ENCODE measurements at places on chromosomes 7 and 10.

DNA sequence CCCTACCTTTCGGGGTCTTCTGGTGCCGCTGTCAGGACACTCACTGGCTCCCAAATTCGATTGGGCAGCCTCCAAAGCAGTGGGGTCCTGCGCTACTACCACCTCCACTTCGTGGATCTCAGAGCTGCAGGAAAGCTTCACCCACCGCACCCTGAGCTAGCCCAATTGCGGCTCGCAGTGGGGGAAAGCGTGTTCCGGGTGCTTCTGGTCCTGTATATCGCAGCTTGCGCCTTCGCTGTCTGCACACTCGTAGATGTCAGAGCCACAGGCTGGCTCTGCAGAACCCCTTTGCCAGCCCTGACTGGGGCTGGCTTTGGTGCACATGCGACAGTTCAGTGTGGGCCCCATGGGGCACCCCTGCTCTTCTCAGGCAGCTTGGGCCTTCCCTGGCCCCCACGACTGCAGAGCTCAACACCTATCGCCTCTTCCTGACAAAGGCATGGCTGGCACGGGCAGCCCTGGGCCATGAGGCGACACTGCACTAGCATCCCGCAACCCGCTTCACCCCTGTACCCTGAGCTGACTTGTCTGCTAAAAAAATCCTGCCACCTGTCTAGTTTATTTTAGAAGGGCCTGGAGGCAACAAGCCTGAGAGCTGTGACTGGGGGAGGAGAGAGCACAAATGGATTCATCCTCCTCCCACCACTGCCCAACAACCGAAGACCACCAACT is 78.7 kb upstream of the ABI1 start:
- no peak for DNase-seq

GRCh38 chr7:28922624-28923331 is 35.4 kb downstream of the TRIL start:
- DNase-seq, result peak; percentile 54

DNA sequence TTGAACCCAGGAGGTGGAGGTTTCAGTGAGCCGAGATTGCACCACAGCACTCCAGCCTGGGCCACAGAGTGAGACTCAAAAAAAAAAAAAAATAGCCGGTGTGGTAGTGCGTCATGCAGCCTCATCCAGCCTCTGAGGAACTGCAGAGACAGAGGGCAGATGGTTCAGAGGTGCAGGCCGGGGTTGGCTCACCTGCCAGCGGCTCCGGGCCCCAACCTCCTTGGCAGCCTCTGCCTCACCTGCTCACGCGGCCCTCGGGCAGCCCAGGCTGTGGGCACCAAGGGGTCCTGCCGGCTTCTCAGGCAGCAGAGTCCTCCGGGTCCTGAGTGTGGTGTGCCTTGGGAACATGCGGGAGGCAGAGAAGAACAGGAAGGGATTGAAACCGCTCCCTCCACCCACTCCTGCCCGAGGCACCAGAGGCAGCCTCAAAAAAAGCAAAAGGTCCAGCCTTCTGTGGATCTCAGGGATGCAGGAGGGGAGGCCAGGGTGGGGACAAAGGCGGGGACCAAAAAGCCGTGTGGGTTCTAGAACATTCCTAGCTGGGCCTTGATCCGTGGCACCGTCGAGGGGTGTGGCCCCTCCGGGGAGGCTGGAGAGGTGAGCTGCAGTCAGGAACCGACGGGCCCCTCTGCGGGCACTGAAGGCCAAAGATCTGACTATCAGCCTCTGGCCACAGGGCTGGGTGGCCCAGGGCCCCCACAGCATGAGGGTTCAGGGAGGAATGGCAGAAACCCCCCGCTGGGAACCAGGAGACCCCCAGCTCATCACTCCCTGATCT is 55.4 kb upstream of the DNAJB6 start:
- no peak for DNase-seq

- no peak for DNase-seq
Observed at GRCh38 chr10:50375051-50375452, 123.7 kb upstream of the ASAH2 start.

DNA sequence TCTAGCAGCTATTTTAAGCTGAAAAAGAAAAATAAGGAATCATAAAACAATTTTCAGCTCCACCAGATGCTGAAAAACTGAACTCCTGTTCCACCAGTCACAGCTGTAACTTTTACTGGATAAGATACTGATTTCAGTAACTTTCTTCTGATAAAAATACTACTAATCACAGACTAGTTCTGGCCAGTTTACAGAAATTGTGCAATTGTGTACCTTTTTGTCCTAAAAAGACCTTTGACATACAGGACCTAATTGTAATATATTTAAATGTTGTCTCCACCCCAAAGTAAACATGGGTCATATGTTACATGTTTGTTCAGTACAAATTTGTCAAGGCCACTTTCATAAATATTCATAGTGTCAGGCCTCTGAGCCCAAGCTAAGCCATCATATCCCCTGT is 27.1 kb upstream of the PIP start:
- no peak for DNase-seq

DNA sequence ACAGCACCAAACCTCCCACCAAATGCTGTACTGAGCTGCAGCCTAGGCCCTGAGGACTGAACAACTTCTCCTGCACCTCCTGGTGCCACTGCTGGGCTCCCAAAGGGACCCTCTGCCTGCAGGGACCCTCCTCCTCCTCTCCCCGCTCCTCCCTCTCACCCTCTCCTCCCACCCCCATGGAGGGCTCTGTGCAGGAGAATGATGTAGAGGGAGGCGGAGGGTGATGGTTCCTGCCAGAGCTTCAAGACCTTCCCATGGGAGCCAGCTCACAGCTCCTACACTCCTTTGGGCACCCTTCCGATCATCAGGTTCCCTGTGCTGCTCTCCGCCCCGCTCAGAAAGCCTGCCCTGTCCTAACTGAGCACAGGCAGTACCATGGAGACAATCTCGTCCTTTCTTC is 97.7 kb downstream of the PRKAG2 start:
- no peak for DNase-seq

DNA sequence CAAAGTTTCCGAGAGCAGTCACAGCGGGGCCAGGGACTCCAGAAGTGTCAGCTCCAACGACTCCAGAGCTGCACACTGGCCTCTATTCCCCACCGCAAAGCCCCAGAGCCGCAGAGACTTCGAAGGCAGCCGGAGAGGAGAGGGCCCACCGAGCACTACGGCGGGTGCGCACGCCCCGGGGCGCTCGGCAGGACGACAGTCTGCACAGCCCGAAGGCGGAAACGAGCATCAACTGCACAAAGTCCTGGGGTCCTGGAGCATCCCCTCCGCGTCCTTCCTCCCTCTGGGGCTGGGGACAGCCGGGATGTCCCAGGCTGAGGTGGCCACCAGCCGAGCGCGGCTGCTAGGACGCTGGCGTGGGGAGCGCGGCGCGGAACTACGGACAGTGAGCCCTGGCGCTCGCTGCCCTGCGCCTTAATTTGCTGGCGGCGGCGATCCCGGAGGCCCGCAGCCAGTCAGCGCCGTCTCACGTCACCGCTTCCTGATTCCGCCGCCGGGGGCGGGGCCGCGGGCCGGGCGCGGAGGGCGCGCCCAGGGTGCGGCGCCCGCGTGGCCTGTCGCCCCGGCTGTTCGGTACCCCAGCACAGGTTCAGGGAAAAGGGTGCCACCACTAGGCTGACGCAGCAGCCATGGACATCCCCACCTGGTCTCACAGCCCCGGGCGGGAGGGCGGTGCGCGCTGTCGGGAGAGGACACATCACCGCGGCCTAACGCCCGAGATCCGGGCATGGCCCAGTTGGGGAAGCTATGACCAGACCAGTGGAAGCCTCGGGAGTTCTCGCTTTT is at the start of gene TBX20:
TBX20 (minus strand) TSS at position 391 of the 786 bp plus-strand sequence. CDS start 480 bp downstream, outside the sequence.
- no peak for DNase-seq

DNA sequence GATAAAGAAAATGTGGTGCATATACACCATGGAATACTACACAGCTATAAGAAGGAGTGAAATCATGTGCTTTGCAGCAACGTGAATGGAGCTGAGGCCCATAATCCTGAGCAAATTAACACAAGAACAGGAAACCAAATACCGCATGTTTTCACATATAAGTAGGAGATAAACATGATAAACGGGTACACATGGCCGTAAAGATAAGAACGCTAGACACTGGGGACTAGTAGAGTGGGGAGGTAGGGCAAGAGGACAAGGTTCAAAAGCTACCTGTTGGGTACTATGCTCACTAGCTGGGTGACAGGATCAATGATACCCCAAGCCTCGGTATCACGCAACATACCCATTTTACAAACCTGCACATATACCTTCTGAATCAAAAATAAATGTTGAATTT is 113.7 kb downstream of the CSTF2T start:
- DNase-seq, result no peak

GRCh38 chr7:51314726-51315125 is 1.9 kb downstream of the COBL start:
- no peak for DNase-seq

- no peak for DNase-seq
Observed at GRCh38 chr7:16816824-16817223, 12.0 kb upstream of the AGR2 start.

- DNase-seq, result no peak
Observed at GRCh38 chr10:70568781-70569495, 33.6 kb downstream of the PRF1 start.

DNA sequence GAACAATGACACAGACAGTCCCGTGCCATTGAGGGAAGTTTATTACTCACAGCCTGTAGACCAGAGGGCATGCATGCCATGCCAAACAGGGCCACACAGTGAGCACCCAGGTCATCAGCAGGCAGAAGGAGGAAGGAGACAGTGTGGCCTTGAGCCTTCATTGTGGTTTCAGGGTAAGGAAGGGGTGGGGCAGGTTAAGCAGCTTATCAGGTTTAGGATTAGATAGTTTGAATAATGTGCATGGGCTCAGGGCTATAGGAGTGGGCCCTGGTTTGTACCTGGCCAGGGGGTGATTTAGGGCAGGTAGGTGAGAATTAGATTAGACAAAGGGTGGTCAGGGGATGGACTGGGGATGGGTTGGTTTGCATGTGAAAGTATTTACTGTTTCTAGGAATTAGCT is 67.9 kb downstream of the ADCY1 start:
- no peak for DNase-seq

- DNase-seq, result no peak
Observed at GRCh38 chr10:88702848-88703597, 3.0 kb upstream of the LIPK start.

- no peak for DNase-seq
Observed at GRCh38 chr7:140773104-140773503, 76.6 kb downstream of the NDUFB2 start.

GRCh38 chr7:116683786-116684185 is 11.8 kb downstream of the MET start:
- peak; percentile 70 for DNase-seq

DNA sequence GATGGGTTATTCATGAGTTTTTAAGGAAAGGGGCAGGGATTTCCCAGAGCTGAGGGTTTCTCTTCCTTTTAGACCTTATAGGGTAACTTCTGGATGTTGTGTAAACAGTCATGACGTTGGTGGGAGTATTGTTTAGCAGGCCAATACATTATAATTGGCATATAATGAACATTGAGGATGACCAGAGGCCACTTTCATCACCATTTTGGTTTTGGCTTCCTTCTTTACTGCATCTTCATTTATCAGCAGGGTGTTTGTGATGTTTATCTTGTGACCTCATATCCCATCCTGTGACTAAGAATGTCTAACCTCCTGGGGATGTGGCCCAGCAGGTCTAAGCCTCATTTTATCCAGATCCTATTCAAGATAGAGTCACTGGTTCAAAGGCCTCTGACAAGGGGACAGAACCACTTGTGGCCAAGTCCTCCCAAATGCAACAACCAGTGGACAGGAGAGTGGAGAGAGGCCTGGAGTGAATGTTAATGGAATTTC is 77.3 kb upstream of the RPA3 start:
- DNase-seq, result no peak

DNA sequence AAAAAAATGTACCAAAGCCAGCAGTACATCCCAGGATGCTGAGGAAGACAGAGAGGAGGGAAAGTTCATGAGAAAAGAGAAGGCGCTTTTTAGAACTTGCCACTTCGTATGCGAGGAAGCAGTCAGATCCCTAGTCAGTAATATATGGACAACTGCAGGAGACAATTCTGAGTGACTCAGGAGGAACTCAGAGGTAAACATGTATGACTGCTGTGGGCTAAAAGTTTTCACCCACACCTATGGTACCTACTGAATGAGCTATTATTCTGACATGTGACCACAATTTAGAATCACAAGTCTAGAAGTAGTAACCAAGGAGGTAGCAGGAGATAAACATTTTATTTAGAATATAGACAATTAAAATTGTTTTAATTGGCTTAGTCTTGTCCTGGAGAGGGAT is 126.5 kb downstream of the ICA1 start:
- no peak for DNase-seq

DNA sequence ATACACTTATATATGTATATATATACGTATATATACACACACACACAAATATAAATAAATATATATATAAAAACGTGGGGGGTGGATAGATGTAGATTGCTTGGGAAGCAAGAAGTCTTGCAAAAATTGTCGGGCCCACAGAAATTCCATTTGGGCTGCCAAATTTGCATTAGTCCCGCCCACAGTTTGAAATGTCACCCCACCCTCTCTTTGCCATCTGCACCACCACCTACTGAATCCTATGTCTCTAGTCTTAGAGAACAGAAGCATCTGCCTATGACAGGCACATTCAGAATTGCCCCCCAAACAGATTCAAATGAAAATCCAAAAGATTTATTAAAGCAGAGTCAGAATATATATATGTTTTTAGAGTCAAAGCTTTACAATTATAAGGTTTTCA is 25.6 kb upstream of the CACNA2D1 start:
- DNase-seq, result no peak

All from GM13977 (cell line).